ENCODE measurements at places on chromosomes 3 and 15. TPM values are rescaled to one million over a fixed set of nuclear protein-coding genes. Genes with fewer than 3 reads are reported as not detected.

CNTN3 gene
- total RNA-seq = not detected

STAB1 gene
- total RNA-seq = 0.26 TPM

TMEM266 gene
- total RNA-seq = 0.15 TPM

NLGN1 gene
- total RNA-seq = not detected

TGM4 gene
- total RNA-seq = not detected

CPN2 gene
- not detected for total RNA-seq

BCL2A1 gene
- 32.7 TPM for total RNA-seq

PML gene
- total RNA-seq = 74.1 TPM

CPNE4 gene
- not detected for total RNA-seq

STARD5 gene
- 8.8 TPM for total RNA-seq

PRR20G gene
- not detected for total RNA-seq

P4HTM gene
- 32.2 TPM for total RNA-seq

GOLGA8M gene
- 0.53 TPM for total RNA-seq

GHRL gene
- 0.58 TPM for total RNA-seq

RTP1 gene
- not detected for total RNA-seq

MOBP gene
- total RNA-seq = not detected

TP53BP1 gene
- 30.9 TPM for total RNA-seq

RAD54L2 gene
- 15.3 TPM for total RNA-seq

CCDC39 gene
- total RNA-seq = not detected

GOLGA8Q gene
- not detected for total RNA-seq

GOLGA6B gene
- total RNA-seq = 0.13 TPM

TTC21A gene
- total RNA-seq = 4.7 TPM

HYAL1 gene
- not detected for total RNA-seq

MCTP2 gene
- 19.6 TPM for total RNA-seq

SPATA12 gene
- not detected for total RNA-seq

RBP2 gene
- not detected for total RNA-seq

NMNAT3 gene
- 0.76 TPM for total RNA-seq

KIF7 gene
- total RNA-seq = 0.53 TPM

BAHD1 gene
- total RNA-seq = 16.6 TPM

RARRES1 gene
- not detected for total RNA-seq

SQOR gene
- total RNA-seq = 129 TPM

PRSS50 gene
- total RNA-seq = not detected

SLC22A13 gene
- 0.99 TPM for total RNA-seq

NAA50 gene
- 152 TPM for total RNA-seq

CLSTN2 gene
- total RNA-seq = 0.08 TPM

GAP43 gene
- total RNA-seq = not detected

DUOXA2 gene
- 0.13 TPM for total RNA-seq

CCR4 gene
- total RNA-seq = 271 TPM

INSYN1 gene
- total RNA-seq = not detected

CSK gene
- total RNA-seq = 176 TPM

SKIL gene
- 16.9 TPM for total RNA-seq

ANKRD63 gene
- total RNA-seq = not detected

ZNF80 gene
- 0.29 TPM for total RNA-seq

ST3GAL6 gene
- total RNA-seq = not detected

PPP1R14D gene
- total RNA-seq = not detected

FANCD2OS gene
- total RNA-seq = not detected
